Progenitor cell of endocrine pancreas (in vitro differentiated cells): ENCODE measurements at places on chromosomes 16 and 17.

DNA sequence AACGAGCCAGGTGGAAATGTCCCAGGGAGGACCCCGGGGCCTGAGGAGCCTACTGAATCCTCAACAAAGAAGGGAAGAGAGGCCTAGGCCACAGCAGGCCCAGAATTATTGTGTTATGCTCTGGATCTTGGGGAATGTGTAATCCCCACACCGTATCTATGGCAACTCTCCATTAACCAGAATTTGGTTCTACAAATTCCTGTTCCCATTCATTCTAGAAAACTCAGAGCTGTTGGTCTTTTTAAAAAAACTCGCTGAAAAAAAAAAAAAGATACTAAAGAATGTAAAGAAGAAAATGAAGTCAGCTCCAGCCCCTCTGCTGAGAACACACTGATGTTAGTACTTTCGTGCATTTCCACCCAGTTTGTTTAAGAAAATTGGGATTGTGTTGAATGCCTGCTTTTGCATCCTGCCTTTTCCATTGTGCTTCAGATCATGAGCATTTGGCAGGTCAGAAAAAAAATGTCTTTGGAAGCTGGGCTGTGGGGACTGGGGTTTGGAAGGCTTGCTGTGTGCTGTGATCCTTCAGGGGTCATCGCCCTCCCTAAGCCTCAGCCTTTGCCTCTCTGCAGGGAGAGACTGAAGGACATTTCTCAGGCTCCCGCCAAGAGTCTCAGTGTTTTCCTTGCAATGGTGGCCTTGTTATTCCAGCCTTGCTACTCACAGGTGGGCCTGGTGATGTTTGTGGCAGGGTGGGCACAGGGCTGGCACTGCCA, 69.5 kb downstream of the SREBF1 start:
- DNase-seq = no peak

GRCh38 chr17:66264696-66265095, 35.5 kb upstream of the APOH start:
- DNase-seq = no peak

GRCh38 chr17:6786618-6787017, 10.6 kb downstream of the FBXO39 start:
- DNase-seq = no peak

DNA sequence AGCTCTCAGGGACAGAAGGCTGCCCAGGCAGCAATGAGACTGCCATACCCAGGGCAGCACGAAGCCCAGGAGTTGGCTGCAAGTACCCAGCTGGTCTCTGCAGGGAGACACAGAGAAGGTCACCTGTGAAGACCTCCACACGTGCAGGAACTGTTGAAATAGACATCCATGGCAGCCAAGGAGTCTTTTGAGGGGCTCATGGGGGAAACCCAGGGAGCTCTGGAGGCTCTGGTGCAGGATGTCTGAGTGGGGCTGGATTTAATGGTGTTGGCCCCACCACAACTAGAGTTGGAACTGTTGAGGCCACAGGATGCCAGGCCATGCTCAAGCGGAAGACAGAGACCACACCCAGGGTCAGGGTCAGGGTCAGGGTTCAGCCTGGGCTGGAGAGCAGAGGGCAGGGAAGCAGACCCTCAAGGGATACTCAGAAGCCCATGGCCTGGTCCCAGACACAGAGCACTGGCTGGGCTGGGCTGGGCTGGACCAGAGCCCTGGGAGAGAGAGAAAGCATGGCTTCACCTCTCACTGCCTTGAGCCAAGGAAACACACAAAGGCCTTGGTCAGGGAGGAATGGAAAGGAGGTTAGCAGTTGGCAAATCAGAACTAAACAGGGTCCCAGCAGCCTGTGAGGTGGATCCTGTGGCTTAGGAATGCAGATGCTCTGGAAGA, 21.4 kb downstream of the PITPNM3 start:
- DNase-seq = no peak

DNA sequence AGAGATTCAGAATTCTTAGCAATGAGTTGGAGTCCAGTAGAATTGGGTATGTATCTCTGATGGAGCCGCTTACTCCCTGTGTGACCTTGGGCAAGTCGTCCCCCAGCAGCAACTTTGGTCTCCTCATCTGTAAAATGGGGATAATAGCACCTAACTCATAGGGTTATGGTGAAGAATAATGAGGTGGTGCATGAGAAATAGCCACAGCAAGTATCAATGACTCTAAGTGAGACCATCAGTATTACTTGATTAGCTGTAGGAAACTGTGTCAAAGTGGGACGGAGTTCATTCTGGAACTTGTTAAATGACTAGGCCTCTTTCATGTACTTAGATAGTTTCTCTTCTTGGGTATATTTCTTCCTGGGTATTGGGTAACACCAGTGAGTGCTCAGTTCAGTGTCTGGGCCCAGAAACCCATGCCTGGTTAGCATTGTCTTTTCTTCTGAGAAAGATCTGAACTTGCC, 6.4 kb downstream of the PRKCB start:
- no peak for DNase-seq

GRCh38 chr16:22670044-22670536, 143.9 kb upstream of the HS3ST2 start:
- DNase-seq = no peak

GRCh38 chr16:66476328-66477027, 49.4 kb downstream of the BEAN1 start:
- no peak for DNase-seq

DNA sequence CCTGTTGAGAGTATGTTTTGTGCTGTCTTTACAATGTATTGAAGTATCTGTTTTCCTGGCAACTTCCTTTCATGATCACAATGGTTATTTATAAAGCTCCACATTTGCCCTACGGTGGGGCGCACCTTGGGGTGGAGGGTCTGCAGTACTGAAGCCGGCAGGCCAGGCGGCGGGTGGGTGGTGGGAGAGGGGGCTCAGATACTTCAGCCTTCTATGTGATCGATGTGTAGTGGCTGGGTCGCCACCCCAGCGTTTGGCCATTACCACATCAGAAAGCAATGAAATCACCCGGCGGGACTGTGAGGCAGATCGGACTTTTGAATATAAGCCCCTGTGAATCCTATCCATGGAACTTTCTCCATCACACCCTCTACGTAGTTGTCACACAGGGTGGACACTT, 196.6 kb downstream of the FOXL1 start:
- DNase-seq = no peak

GRCh38 chr16:57394444-57394843, 10.1 kb upstream of the CCL17 start:
- DNase-seq = no peak

- DNase-seq = no peak
These were observed 3.6 kb downstream of the SNTB2 start for GRCh38 chr16:69190598-69190997.

DNA sequence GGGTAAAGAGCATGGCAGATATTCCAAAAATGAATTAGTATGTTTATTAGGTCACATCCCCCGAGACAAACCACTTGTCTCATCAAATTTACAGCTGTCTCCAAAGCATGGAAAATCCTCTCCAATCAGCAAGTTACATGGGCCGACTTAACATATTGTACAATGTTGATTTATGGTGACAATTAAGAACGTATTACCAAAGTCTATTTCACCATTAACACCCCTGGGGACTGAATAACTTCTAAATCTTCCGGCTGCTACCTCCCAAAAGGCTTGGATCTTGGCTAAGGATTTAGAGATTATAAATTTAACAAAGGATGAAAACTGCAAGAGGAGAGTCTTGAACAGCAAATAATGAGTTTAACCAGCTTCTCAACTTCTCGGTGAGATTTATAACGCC, 311.9 kb downstream of the NPIPA8 start:
- DNase-seq = no peak

DNA sequence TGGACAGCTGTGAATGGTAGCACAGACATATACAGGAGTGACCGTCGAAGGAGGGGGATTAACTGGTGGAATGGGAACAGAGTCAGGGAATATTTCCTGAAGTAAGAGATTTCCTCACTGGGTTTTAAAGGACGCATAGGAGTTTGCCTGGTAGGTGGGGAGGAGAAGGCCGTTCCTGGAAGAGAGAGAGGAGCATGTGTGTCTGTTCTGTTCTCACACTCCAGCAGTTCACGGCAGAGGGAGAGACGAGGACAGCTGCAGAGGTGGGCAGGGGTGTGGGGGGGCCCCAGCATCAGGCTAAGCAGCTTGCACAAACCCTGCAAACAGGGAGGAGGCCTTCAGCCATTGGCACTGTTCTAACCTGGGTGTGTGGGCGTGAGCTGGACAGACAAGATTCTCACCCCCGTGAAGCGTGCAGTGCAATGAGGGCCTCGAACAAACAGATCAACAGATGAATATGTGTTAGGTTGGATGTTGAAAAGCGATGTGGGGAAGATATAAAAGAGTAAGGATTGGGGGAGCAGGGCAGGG, 85.3 kb upstream of the GSE1 start:
- no peak for DNase-seq

DNA sequence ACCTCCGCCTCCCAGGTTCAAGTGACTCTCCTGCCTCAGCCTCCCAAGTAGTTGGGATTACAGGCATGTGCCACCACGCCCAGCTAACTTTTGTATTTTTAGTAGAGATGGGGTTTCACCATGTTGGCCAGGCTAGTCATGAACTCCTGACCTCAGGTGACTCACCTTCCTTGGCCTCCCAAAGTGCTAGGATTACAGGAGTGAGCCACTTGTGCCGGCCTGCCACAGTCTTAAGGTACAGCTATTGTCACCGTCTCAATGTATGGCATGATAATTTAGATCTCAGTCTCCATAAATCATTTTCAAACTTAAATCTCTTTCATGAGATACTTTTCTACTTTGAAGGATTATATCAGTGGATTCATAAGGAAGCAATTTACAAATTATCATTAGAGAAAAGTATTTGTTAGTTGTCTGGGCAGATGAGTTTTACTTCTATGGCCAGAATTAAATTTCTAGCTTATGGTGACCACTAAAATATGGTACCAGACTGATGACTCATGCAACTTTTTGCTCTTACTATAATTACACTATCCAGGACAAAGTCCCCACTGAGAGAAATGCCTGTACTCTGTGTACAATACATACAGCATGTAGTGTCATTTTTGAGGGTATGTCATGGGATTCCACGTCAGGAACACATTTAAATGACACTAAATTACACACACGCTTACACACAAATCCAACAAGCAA, 1230.3 kb upstream of the GOT2 start:
- DNase-seq = no peak

GRCh38 chr16:4382795-4383357, 11.2 kb downstream of the VASN start:
- no peak for DNase-seq

- DNase-seq = no peak
These were observed 106.5 kb upstream of the METRNL start for GRCh38 chr17:82972836-82973372.

GRCh38 chr16:74501484-74502478, 80.5 kb upstream of the CLEC18B start:
- no peak for DNase-seq

DNA sequence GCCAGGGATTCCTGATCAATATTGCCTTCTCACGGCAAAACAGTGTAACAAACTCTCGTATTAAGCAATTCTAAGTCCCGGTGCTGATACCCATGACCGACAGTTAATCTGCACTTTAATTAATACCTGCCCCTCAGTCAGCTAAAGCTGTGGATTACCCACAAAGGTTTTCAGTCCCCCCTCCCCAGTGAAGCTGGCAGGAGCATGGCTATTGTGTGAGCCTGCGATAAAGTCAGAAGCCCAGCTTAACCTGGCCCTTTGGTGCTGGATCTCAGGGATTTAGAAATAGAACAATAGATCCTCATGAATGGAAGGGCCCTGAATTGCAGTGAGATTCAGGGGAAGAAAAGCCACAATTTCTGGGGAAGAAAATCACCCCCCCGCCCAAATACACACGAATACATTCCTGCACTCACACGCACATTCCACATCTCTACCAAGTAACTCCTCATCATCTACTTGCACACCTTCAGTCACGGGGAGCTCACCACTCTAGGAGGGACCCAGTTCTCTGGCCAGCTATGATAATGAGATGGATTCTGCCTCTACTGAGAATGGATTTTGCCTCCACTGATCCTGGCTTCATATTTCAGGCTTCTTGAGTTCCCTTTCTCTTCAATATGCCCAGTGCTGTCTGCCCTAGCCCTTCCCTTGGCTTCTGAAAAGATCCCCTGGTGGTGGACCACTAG, 102.6 kb downstream of the WSCD1 start:
- DNase-seq = no peak

DNA sequence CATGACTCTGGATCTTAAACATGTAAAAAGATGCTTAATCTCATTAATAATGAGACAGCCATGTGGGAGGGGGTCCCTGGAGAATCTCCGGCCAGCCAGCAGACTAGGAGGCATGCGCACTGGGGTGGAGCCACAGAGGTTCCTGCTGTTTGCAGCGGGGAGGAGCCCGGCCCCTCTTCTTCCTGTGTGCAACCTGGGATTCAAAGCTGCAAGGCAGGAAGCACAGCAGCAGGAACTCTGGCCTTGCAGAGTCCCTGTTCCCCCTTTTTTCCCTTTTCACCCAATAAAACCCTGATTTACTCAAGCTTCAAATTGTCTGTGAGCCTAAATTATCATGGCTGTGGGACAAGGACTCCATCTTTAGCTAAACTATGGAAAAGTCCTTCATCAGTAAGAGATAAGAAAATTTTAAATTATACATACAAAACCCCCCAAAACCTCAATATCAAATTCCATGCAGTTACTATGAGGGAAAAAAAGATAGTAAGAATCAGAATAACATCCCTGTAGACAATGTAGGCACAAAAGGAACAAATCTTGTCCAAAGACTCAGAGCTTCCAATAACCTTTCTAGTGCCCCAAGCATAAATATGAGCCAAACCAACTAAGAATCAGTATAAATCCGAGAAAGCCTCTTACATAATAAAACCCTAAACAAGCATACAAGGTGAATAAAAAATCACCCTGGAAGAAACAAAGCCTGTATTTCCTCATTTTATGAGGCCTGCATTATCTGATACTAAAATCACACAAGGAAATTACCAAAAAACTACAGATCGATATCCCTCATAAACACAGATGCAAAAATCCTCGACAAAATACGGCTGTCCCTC, 12.1 kb downstream of the CFDP1 start:
- peak; percentile 27 for DNase-seq

DNA sequence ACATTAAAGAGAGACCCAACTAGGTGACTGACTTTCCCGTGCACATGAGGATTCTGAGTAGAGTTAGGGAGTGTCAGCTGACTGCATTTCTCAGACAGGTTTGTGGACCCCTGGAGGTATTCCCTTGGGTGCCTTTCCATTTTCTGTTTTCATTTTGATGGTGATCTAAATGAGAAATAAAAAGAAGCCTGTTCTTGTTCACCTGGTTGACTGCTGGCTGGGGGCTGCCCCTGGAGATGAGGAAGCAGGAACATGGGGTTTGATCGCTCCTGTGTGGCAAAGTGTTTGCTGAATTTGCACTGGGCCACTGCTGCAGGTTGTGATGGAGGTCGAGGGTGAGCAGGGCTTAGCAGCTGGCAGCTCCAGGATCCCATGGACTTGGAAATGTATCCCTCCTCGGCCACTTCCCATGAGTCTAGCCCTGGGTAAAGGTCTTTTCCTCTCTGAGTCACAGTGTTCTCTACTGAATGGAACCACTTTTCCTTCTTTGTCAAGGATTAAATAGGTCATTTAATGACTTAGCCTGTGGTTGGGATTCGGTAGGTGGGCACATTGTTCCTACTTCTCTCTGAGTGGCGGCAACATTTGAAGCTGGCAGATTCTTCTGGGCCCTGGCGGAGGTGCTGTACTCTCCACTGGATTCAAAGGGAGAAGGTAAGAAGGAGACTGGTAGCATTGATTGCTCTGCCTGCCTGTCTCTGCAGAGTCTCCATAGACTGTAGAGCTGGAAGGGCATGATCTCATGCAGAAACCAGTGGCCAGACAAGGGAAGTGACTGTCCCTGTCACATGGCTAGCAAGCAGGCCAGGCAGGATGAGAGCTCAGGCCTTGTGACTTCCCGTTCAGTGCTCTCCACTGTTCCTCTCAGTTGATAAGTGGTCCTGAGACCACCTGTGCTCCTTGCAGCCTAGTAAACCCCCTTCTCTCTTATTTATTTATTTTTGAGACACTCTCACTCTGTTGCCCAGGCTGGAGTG, 17.9 kb downstream of the SNX29 start:
- DNase-seq = no peak
